ENCODE measurements at places on chromosomes 3 and 15.

- no peak for DNase-seq
Observed at GRCh38 chr15:88655800-88656488, 17.1 kb downstream of the ISG20 start.

DNA sequence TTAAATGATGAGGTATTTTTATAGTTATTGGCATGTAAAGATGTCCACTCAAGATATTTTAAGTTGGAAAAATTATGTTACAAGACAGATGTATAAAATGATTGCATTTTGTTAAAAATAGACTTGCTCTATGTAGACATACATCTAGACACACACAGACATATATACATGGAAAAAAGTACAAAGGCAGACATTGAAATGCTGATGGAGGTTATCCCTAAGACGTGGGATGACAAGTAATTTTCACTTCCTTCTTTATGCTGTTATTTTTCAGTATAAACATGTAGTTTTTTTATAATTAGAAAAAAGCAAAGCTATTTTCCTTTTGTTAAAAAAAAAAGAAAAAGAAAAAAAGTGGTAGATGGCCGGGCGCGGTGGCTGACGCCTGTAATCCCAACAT lies 7.2 kb downstream of the HOMER2 start:
- DNase-seq = no peak

DNA sequence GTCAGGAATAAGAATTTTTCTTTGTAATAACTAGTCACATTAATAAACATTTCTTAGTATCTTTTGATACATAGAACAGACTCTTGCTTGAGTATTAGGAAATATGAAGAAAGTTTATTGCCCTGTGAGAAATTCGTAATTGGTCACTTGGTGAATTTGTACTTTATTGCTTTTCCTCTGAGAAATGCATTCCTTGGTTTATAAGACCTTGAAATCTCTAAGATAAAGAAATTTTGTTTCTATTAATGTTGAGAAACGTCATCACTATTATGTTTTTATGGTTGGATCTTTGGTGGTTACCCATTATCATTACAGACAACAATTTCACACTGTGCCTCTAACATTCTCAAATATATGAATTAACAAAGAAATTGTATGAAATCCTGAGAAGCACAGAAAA lies 652.0 kb upstream of the NECTIN3 start:
- DNase-seq = no peak

GRCh38 chr3:100927775-100928174 lies 65.4 kb downstream of the ABI3BP start:
- DNase-seq = no peak

DNA sequence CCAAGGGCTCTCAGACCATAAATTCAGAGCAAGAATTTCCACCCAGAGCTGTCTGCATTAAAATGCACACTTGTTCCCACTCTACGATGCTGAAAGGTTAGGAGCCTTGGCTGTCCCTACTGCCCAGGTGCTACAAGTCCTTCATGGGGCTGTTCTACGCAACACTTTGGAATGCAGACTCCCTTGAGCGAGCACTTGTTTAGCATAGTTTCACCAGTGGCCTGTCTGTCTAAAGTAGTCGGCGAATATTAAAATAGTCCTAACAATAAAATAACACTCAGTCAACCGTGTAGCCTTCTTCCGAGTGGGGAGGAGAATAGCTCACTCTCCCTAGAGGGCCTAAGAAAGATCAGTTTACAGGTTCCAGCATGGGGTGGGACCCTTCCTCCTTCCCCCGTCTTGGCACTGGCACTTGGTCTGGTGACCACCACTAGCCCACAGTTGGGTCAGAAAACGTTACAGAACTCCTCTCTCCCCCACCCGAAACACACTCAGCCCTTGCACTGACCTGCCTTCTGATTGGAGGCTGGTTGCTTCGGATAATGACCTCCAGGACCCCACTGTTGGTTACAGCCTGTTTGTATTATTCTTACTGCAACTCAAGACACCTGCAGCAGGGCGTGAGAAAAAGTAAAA lies at the start of gene CLDN16:
Gene CLDN16 (plus strand): TSS at position 586 of the 636 bp plus-strand sequence. CDS start 167 bp downstream, outside the sequence.
- no peak for DNase-seq

DNA sequence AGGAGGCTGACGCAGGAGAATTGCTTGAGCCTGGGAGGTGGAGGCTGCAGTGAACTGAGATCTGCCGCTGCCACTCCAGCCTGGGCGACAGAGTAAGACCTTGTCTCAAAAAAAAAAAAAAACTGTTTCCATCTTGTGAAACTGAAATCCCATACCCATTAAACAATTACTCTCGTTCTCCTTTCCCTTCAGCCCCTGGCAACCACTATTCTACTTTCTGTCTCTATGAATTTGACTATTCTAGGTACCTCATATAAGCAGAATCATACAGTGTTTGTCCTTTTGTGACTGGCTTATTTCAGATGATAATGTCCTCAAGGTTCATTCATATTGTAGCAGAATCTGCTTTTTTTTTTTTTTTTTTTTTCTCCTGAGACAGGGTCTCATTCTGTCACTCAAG lies 51.5 kb upstream of the UBE2E1 start:
- DNase-seq = no peak

GRCh38 chr15:63918901-63919348 lies 85.2 kb upstream of the HERC1 start:
- DNase-seq = no peak

- DNase-seq = no peak
Observed at GRCh38 chr15:58232281-58233065, 94.3 kb downstream of the AQP9 start.

DNA sequence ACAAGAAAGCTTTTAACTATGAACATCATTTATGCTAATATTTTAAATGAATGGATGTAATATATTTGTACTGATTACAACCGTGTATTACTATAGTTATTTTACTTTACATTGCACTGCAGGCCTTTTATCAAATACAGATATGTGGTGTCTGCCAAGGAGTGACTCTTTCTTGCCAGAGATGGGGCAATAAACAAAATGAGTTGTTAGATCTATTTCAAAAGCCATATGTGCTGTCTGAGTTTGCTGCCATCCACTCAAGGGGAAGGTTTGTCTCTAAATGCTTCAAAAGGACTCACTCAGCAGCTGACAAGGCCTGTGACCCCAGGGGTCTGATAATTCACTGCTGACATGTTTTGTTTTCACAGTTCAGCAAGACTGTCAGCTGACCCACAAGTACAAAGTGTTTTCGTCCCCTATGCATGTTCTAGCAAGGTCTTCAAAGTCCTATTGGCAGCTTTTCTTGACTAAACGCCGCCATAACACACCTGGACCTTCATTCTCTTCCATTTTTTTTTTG lies 41.3 kb upstream of the ZBED2 start:
- DNase-seq = no peak

GRCh38 chr15:84878504-84878903 lies 6.0 kb upstream of the SLC28A1 start:
- peak; percentile 35 for DNase-seq

GRCh38 chr3:192844836-192845525 lies 72.7 kb downstream of the MB21D2 start:
- no peak for DNase-seq

GRCh38 chr3:64901522-64901885 lies 213.7 kb upstream of the ADAMTS9 start:
- DNase-seq = no peak

DNA sequence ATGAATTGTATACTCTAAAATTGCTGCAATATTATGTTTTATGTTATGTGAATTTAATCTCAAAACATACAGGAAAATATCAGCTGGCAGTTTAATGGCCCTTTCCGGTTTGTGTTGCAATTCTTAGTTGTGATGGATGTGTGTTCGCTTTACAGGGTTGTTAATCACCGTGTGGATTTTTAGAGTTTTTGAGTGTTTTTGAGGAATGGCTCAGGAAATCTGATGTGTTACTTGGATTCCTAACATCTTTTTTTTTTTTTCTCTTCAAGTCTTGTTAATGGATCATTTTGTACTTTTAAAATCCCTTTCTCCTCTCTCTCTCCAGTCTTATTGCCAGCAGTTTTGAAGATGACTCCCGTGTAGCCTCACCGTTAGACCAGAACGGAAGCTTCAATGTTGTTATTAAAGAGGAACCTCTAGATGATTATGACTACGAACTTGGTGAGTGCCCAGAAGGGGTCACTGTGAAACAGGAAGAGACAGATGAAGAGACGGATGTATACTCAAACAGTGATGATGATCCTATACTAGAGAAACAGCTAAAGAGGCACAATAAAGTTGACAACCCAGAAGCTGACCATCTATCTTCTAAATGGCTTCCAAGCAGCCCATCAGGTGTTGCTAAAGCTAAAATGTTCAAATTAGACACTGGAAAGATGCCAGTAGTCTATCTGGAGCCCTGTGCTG lies 35.7 kb downstream of the MGA start:
- no peak for DNase-seq

DNA sequence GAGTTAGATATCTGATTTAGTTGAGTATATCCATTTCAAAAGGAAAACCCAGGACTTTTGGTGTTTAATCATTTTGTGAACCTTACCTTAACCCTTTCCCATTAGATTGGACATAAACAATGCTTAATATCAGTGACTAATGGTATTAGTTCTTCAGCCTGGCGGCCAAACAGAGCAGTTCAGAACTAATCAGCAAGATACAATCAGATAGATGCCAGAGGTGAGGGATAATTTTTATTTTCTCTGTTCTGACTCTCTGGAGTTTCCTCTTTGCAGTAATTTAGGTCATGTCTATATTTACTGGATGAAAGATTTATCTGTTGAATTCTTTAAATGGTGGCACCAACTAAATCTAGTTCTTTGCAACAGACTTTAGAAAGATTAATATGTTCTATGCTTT lies 337.8 kb downstream of the ROBO2 start:
- no peak for DNase-seq

GRCh38 chr15:101172501-101173071 lies 79.3 kb downstream of the CHSY1 start:
- no peak for DNase-seq

DNA sequence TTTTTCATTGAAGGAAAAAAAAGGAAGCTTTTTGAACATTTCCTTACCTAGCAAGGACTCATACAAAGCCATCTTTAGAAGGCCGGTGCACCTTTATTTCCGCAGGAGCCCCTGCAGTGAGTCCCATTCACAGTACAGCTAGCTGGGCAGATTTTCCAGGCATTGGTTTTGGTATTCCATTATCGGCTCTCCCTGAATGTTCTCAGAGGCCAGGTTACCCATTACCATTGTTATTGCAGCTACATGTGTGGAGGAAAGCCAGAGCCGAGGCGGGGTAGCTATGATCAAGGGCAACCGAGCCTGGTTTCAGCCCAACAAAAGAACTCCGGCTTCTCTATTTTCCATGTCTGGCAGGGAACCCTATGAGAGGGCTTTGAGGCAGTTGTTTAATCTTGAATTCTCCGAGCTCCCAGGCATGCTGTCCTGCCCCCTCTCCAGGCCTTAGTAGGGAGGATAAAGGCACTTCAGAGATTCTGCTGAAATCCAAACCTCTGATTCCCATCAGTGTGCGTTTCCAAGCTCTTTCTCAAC lies 100.3 kb downstream of the LRRK1 start:
- DNase-seq = no peak

GRCh38 chr15:78322243-78322642 lies 17.9 kb upstream of the CRABP1 start:
- no peak for DNase-seq

DNA sequence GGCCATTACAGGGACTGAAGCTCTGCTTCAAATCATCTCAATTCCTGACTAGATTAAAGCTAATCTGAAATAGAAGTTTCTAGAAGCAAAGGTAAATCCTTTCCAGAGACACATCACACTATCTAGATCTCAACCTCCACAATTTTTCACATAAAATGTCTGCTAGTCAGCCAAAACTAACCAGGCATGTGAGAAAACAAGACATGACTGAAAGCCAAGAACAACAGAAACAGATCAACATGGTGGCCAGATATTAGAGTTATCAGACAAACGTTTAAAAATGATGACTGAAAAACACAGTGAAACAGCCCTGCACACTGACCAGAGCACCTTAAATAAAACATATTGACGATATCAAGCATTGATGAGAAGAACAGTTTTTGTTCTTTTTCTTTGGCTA lies 59.1 kb downstream of the SUMF1 start:
- no peak for DNase-seq

GRCh38 chr3:107910713-107911259 lies 180.0 kb downstream of the CD47 start:
- DNase-seq = no peak

GRCh38 chr3:59605318-59605717 lies 555.5 kb upstream of the CFAP20DC start:
- DNase-seq = no peak

DNA sequence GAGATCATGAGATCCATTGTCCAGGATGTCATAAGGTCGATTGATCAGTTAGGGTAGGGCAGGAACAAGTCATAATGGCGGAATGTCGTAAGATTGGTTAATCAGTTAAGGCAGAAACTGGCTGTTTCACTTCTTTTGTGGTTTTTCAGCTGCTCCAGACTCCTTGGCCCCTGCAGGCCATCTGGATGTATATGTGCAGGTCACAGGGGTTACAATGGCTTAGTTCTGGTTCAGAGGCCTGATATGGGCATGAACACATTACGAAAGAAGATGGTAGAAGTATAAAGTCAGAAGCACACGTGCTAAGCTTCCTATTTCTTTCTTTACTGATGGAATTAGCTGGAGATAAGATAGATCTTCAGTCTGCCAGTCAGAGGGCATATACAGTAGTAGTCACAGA lies 315.4 kb upstream of the LRRC3B start:
- no peak for DNase-seq

GRCh38 chr3:11635680-11636393 lies 7.9 kb downstream of the VGLL4 start:
- no peak for DNase-seq

DNA sequence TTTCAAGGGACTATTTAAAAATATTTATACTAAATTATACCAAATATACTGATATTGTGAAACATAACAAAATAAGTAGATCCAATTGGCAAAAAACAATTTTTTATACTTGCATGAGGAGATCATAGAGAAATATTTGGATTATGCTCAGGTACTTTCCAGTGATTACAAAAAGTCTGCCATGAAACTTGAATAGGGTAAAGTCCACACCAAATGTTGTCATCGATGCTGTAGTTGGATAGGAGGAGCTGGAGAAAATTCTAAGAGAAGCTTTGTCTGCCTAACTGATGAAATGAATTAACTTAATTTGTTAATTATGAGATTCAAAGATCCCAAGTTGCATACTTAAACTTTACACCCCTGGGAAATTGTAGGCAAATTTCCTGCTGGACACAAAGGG lies 93.3 kb downstream of the SI start:
- DNase-seq = no peak

GRCh38 chr3:2452249-2452648 lies 353.6 kb downstream of the CNTN4 start:
- no peak for DNase-seq

GRCh38 chr15:45871121-45871855 lies 236.5 kb downstream of the SQOR start:
- no peak for DNase-seq

DNA sequence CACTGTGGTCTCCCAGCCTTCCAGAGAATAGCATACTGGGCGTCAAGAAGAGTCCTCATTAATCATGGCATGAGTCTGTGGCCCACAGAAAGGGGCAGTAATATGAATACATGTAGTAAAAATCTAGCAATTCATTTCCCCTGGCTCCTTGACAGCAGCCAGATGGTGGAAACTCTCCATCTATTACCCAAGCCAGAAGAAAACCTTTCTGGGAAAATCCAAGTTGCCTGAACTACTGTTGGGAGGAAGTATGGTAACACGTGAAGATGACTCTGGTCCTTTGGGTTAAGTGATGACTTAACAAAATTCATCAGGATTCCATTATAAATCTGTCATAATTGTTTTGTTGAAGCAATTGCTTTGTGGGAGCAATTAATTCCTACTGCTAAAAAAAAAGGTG lies 530.5 kb downstream of the FHIT start:
- no peak for DNase-seq

All from stimulated activated CD4-positive, alpha-beta T cell treated with anti-CD3 and anti-CD28 coated beads, Interleukin-15, amount 100 ng/mL, for 1 hour (primary cell).